CD4-positive, alpha-beta T cell treated with Interleukin-10 for 1 hour (primary cell): ENCODE measurements at places on chromosomes 5 and 9.

GRCh38 chr9:70398145-70398556 lies 16.3 kb downstream of the KLF9 start:
- peak; percentile 57 for DNase-seq

DNA sequence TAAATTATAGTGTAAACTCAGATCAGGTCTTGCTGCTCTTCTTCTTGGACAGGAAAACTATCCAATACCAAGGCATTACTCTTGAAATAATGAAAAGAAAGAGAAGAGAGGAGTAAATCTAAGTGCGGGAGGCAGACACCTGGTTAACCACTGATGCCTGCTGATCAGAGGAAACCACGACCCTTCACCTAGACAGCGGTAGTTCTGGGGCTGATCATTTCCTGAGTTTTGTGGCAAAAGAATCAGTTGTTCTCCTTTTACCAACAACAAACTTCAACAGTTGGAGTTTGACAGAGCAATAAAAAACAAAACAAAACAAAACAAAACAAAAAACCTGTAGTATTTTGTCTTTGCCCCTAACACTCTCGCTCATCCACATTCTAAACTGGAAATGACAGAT lies 3.0 kb downstream of the RLN1 start:
- DNase-seq = peak; percentile 62

DNA sequence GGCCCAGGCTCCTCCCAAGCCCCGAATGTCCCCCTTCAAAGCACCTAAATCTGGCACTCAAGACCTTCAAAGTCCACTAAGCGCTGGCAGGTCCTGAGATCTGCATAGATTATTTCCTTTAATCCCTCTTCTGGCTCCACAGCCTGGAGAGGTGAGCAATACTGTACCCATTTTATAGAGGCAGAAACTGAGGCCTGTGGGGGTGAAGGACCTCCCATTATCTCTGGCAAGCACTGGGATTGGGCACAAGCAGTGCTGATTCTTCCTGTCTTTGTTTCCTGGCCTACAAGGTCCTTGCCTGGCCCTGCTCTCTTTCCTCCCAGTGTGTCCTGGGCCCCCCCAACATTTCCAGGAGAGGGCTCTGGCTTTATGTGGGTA lies 252.3 kb downstream of the PBX3 start:
- DNase-seq = no peak

DNA sequence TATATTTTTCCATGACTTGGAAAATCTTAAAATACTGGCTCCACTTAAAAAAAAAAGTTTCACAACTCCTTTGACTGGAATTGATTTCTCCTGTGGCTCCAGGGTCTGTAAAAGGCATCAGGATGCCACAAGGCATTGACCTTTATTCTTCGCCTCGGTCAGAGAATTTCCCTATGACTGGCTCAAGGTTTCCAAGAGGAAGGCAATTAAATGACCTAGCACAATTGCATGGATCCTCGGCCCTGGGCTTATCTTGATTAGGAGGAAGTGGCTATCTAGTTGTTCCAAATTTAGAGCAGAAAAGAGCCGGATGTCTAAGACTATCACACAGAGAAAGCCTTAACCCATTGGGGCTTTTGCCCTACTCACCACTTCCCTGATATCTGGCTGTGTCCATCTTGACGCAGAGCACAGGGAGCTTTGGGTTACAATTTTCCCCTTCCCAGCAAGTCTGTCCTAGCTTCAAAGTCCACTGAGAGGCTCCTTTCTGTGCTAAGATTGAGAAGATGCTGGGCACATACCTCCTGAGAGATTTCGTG lies 56.9 kb upstream of the COL15A1 start:
- no peak for DNase-seq

DNA sequence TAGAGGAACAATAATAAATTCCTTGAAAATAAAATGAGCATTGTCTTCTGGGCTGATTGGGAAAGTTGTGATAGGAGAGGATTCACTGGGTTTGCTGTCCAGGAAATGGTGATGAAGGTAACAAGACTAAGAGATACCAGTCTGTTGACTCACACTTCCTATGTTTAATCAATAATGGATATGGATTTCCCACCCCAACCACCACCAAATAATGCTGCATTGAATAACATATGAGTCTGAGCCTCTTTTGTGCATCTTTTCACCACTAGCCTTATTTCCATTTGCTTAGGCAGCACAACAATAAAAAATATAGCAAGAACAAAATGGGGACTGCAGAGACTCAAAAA lies 120.2 kb upstream of the NFIB start:
- no peak for DNase-seq

GRCh38 chr9:37769306-37769705 lies 15.6 kb downstream of the EXOSC3 start:
- DNase-seq = no peak

DNA sequence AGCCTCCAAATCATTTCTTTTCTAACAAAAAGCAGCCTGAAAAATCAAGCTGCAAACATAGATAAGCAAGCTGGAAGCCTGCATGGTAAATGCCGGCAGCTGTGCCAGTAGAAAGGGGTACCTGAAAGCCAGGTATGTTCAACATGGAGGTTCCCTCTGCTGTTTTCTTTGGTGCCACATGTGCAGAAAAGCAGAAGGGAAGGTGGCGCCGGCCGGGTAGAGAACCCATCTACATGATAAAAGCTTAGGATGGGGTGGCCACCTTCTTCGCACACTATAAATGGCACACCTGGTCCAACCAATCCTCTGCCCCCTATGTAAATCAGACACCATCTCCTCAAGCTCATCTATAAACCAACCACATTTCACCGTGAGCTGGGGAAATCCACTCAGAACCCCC lies 268.9 kb upstream of the IRX2 start:
- DNase-seq = no peak

- DNase-seq = no peak
These were observed 37.3 kb downstream of the COL5A1 start for GRCh38 chr9:134678666-134679443.

DNA sequence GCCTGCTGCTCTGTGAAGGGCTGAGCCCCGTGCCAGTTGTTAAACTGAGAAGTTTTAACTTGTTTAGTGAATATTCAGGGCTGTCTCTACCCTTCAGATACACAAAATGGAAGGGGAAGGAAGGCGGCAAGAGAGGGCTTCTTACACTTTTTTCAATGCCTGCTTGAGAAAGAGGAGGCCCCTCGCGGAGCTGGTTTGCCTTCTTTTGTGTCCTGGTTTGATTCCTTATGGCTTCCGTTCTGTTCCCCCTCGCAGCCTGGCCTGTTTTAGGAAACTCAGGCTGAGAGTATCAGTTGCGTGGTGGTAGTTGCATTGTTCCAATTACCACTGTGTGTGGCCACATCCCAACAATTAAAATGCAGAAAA lies 1.0 kb downstream of the FAM53C start:
- DNase-seq = no peak

- DNase-seq = no peak
These were observed 819.9 kb upstream of the GRAMD2B start for GRCh38 chr5:125603321-125603720.

GRCh38 chr5:74141053-74141452 lies 499.5 kb downstream of the ENC1 start:
- no peak for DNase-seq

- no peak for DNase-seq
These were observed 549.0 kb upstream of the ZNF608 start for GRCh38 chr5:125295405-125295872.

- no peak for DNase-seq
These were observed 711 bp downstream of the PGGT1B start for GRCh38 chr5:115262011-115262320.

DNA sequence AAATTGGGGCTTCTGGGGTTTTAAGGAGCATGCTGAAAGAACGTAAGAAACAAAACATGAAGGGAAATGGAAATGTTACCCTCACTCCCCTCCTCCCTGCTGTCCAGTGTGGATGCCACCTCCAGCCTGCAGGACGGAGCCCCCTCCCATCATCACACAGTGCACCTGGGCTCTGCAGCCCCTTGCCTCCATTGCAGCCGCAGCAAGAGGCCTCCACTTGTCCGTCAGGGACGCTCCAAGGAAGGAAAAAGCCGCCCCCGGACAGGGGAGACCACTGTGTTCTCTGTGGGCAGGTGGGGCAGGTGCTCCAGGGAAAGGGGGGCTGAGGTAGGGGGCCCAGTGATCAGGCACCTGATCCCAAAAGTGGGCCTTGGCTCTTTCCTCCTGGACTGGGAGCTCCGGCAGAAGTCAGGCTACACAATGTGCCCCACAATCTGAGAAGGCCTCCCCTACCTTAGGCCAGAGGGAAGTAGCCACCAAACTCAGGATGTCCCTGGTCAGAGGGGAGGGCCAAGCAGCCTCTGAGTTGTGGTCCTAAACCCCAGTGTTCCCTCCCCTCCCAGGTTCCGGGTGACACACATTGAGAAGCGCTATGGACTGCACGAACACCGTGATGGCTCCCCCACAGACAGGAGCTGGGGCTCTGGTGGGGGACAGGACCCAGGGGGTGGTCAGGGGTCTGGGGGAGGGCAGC lies 2.7 kb downstream of the RELL2 start:
- no peak for DNase-seq

DNA sequence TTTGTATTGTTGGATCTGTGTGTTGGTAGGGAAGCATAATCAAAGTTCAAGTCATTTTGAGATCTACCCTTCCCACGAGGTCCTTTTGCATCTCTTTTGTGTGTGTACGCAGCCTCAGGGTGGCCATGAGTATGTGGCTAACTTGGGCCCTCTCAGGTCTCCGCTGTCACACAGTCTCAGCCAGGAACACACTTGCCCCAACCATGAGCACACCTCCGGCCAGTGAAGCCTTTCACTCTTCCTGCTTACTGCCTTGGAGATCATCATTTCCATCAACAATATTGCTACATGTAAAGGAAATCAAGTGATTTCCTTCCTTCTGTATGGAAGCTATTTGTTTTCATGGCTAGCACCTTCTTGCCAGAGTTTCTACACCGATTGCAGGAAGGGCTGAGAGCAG lies 13.9 kb downstream of the ZNF346 start:
- no peak for DNase-seq

DNA sequence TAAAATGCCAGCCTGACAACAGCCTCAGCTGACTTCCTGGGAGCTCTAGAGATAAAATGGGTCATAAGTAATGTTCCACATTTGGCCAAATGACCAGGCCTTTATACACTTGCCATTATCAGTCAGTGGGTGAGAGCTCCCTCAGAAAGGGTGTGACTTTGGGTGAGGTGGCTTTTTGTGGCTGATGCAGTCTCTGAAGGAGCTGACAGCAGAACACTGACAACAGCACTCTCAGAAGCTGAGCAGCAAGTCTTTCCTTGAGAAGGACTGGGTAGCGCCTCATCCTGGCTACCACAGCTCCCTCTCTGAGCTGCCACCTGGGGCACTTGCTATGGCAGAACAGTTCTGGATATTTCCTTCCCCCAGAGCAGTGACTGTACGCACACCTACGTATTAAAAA lies 22.0 kb upstream of the GNAQ start:
- no peak for DNase-seq

DNA sequence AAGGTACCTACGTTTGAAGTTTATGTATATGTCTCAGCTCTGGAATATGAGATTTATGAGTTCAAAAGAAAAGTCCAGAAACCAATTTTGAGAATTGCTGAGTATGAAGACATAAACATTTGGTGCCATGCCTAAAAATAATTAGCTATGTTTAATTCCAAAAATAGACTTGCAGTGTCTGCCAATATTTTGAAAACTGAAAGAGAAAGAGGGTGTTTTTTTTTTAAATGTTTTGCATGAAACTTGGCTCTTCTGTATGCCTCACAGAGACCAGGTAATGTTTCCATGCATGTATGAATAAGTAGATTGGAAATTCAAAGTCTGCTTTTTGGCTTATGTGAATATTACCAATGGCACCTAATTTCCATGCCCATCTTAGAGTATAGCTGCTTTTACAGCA lies 634.4 kb upstream of the C9orf72 start:
- DNase-seq = no peak

GRCh38 chr5:93072831-93073459 lies 508.1 kb downstream of the NR2F1-AS1 start:
- DNase-seq = no peak

GRCh38 chr5:151248651-151249050 lies 4.3 kb upstream of the GM2A start:
- no peak for DNase-seq

DNA sequence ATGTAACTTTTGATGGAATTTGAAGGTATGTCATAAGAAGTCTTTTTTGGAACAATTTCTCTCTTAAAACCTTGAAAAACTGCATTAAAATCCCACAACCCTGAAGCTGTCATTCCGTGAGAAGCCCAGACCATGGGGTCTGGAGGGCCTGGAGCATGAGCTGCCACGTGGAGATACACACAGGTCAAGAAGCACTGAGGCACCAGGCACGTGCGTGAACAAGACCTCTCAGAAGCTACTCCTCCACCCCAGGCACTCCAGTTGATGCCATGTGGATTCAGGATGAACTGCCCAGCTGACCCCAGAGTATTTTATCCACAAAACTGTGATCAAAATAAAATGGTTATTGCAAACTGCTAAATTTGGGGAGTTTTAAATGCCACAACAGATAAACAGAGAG lies 227.5 kb upstream of the BRINP1 start:
- no peak for DNase-seq

- no peak for DNase-seq
These were observed 400 bp downstream of the TIFAB start for GRCh38 chr5:135451581-135452320.

GRCh38 chr5:149379177-149379761 lies at the start of gene IL17B:
TSS of gene IL17B (minus strand) at chr5:149379292. CDS start at chr5:149379225, 67 bp downstream.
- no peak for DNase-seq

DNA sequence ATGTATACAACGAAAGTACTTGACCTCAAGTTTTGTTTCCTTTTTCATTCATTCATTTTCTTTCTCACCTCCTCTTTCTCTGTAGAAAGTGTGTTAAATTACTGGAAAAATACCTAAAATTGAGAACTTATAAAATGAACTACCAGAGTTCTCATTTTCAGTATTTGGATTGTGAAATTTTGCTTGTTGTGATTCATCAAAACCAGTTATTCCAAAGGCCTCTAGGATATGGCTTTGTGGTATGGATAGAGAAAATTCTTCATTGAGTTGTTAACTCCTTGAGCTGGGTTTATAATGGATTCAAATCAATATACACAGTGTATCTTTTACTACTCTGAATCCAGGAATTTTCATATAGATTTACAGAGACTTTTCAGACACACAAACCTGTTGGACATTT lies 287.6 kb downstream of the KDM4C start:
- no peak for DNase-seq

DNA sequence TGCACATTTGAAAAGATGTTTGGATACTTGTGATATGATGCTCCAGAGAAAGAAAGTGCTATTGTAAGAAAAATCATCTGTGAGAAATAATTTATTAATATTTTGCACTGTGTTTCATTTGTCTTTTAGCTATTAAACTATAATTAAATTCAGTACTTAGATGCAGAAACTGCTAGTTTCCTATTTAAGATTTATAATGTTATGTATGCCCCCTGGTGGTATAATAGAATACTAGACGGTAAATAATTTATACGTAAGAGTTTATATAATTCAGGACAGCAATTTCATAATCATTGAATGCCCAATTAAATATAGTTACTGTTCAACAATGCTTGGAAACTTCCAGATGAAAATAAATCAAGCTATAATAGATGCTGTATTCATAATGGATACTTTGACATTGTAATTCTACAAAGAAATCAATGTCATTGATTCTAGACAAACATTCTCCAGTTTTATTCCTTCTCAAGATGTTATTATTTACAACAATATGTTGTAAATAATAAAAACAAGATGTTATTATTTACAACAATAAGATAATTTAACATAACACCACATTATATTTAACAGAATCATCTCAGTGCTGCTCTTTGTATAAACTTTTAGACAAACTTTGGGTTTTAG lies 101.0 kb downstream of the TMEM232 start:
- peak; percentile 4 for DNase-seq
